ENCODE measurements at places on chromosomes 2 and 18.

DNA sequence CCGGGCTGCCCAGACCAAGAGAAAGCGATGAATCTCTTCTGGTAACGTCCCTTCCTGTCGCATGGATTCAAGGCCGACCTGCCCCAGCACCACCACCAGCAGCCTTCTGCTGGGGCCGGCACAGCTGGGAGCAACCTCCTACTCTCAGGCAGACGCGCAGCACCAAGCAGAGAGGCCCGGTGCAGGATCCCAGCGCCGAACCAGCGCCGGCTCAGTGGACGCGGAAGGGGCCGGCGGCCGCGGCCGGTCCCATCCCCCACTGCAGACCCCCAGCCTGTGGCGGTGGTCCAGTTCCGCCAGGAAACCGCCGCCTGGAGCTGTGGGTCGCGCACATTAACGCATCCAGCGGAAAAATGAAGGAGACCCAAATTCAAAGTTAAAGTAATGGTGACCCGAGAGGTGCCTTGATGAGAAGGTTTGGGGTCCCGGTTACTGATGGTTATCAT lies 525 bp upstream of the MAL start:
- no peak for DNase-seq

- DNase-seq: no peak
Measured at GRCh38 chr2:1742301-1742680, 2.0 kb downstream of the PXDN start.

- DNase-seq: no peak
Measured at GRCh38 chr2:164913640-164914350, 41.5 kb downstream of the SLC38A11 start.

DNA sequence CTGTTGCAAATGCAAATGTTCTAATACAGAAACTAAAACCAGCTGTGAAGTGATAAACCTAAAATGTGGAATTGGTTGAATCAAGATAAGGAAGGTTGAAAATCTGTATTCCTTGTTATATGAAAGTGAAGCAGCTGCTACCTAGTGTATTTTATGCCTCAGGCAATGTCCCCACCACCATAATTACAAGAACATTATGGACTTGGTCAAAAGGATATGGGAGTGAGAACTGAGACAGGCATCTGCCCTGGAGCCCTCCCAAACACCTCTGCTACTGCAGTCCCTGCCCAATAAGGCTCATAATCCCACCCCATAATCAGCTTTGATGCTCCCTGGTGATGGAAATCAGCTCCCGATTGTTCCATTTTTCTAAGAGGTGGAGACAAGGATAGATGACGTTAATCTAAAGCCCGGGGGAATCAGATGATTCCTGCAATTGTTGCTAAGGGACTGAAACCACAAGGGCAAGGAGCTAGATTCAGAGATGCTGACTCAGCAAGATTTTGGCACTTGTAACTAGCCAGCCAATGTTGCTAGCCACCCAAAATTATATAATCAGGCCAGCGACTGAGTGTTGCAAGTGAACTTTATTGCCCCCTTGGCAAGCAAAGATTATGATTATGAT lies 69.5 kb downstream of the EVA1A start:
- no peak for DNase-seq

GRCh38 chr18:59459369-59460071 lies 100.5 kb upstream of the LMAN1 start:
- peak; percentile 15 for DNase-seq

- no peak for DNase-seq
Measured at GRCh38 chr2:200689115-200689514, 103.3 kb downstream of the AOX1 start.

- DNase-seq: no peak
Measured at GRCh38 chr18:9737006-9737405, 28.9 kb downstream of the RAB31 start.

DNA sequence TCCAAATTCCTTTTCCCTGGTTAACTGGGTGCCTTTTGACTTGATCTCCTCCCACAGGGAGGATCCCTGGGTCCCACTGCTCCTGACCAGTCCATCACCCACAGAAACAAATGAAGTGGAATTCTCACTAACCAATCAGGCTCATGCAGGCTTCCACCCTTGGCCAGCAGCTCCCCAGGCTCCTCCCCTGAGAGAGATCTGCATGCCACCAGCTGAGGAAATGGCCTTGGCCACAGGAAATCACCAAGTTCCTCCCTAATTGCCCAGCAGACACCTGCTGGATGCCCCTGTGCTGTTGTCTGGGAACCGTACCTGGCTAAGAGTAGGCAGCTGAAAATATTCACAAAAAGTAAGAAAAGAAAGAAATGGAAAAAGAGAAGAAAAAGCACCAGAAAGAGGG lies 207.4 kb downstream of the NCK2 start:
- DNase-seq: no peak

DNA sequence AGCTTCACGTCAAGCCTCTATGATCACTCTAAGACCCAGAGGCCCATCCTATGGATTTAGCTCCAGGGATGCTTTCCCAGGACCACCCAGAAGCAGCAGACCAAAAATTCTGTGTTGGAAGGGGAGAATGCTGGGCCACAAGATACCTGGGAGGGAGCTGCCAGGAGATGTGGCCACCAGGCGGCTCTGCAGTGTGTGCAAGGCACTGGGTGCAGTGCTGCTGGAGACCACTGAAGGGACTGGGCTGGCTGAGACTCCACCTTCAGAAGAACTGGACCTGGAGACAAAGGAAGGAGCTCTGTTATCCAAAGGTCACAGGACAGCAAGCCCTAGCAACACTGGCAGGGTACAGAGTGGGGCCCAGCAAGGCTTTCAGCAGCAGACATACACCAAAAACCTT lies 34.0 kb downstream of the KANSL3 start:
- DNase-seq: no peak

DNA sequence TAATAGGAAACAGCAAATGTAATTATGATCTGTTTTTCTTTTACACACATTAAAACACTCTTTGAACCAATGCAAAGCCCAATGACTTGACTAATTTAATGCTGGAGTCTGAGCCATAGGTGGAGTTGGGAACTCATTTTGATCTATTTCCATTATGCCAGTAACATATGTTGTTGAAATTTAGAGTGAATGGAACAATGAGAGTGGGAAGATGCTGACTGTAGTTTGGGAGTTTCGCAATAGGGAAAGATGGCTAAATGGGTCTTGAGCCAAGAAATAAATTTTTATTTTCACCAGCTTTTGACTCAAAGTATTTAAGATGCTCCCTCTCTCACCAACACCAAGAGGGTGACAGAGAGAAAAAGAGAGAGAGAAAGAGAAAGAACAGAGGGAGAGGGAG lies 246.7 kb downstream of the DLGAP1 start:
- DNase-seq: peak; percentile 47

DNA sequence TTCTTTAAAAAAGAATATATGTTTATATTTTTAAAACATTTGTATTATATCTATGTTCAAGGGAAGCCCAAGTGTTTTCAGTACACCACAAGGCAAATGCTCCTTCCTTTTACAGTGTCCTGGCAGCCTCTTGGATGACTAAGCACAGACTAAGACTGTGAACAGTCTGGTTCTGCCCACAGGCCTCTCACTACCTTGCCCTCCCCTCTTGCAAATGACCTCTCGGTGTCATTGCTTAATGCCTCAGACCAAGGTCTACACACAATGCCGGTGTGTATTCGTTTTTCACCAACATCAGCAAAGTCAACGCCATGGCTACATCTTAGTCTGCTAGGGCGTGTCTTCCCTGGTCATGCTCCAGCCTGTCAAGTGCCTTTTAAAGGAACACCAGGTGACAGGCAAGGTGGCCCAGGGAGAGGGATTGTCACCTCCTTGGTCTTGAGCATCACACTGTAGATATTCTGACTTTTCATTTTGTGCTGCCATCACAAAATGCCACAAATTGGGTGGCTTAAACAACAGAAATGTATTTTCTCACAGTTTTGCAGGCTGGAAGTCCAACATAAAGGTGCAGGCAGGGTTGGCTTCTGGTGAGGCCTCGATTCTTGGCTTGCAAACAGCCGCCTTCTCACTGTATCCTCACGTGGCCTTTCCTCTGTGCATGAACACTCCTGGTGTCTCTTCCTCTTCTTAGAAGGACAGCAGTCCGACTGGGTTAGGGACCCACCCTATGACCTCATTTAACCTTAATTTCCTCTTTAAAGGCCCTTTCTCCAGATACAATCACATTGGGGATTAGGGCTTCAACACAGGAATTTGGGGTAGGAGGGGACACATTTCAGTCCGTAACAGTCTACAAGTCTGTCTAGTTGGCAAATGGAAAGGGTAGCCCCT lies 266.5 kb downstream of the KLHL29 start:
- DNase-seq: no peak

DNA sequence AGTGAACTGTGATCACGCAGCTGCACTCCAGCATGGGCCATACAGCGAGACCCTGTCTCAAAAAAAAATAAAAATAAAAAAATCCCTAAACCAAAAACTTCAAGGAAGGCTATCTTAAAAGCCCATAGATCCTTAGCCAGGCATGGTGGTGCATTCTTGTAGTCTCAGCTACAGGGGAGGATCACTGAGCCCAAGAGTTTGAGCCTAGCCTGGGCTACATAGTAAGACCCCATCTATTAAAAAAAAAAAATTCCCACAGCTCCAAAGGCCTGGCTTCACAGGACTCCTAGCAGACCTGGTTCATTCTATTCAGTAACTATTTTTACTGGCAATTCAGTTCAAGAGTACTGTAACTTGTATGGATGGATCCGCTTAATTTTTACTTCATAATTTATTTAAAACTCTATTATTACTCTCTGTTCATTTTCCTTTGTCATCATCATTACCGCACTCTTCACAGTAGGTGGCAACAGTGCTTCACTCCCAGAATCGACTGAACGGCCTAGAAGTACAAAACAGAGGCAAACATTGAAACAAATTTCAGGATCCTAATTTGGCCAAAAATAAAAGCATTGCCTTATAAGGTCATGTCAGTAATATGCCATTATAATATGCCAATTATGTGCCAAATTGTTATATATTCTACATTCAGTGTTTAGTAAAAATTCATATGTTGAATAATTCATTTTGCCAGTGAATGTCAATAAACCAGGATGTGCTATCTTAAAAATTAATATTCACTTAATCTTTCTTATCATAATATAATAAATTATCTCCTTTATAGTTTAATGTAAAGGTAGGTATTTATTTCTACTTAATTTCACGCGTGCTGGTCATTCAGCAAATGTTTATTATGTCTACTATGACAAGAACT lies 14.3 kb upstream of the STAM2 start:
- DNase-seq: peak; percentile 62

GRCh38 chr2:65746931-65747675 lies 314.7 kb upstream of the SPRED2 start:
- DNase-seq: no peak

DNA sequence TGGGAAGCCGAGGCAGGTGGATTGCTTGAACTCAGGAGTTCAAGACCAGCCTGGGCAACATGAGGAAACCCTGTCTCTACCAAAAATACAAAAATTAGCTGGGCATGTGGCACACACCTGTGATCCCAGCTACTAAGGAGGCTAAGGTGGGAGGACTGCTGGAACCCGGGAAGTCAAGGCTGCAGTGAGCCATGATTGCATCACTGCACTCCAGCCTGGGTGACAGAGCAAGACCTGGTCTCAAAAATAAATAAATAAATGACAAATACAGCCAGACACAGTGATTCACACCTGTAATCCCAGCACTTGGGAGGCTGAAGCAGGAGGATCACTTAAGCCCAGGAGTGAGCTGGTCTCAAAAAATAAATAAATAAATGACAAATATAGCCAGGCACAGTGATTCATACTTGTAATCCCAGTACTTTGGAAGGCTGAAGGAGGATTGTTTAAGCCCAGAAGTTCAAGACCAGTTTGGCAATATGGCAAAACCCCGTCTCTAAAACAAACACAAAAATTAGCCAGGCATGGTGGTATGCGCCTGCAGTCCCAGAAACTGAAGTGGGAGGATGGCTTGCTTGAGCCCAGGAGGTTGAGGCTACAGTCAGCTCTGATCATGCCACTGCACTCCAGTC lies 6.2 kb downstream of the KANSL3 start:
- no peak for DNase-seq

DNA sequence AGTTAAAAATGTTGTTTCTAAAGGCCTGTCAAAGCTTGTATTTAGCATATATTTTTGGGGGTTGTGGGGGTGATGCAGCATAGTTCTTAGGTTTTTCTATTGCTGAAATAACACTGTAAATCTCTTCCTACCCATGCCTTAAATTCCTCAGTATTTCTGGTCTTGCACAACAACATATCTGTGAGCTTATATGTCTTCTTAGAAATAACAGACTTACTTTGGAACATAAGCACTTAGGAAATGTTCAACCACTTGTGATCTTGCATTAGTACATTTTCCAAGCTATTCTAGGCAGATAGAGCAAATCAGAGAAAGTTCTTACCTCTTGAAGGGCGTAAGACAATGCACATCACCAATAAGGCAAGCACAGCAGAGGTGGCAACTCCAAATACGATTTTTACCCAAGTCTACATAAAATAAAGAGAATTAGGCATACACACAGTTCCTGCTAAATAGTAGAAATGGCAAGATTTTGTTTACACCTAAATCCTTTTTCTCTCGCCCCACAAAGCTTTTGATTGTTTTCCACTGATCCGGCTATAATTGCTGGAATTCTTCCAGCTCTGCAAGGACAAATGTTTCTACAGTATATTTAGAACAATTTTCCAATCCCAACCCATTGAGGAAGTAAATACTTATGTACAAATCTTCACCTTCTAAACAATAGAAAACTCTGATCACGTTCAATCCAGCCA lies 512 bp downstream of the FAP start:
- DNase-seq: peak; percentile 28

- no peak for DNase-seq
Measured at GRCh38 chr2:2639251-2640139, 308.4 kb upstream of the MYT1L start.

DNA sequence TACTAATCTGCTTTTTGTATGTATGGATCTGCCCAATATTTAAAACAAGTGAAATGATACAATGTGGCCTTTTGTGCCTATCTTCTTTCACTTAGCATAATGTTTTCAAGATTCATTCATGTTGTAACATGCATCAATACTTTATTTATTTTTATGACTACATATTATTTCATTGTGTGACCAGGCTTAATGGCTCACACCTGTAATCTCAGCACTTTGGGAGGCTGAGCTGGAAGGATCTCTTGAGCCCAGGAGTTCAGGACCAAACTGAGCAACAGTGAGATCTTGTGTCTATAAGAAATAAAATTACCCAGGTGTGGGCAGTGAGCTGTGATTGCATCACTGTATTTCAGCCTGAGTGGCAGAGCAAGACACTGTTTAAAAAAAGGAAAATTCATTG lies 33.2 kb downstream of the SPOPL start:
- DNase-seq: no peak

DNA sequence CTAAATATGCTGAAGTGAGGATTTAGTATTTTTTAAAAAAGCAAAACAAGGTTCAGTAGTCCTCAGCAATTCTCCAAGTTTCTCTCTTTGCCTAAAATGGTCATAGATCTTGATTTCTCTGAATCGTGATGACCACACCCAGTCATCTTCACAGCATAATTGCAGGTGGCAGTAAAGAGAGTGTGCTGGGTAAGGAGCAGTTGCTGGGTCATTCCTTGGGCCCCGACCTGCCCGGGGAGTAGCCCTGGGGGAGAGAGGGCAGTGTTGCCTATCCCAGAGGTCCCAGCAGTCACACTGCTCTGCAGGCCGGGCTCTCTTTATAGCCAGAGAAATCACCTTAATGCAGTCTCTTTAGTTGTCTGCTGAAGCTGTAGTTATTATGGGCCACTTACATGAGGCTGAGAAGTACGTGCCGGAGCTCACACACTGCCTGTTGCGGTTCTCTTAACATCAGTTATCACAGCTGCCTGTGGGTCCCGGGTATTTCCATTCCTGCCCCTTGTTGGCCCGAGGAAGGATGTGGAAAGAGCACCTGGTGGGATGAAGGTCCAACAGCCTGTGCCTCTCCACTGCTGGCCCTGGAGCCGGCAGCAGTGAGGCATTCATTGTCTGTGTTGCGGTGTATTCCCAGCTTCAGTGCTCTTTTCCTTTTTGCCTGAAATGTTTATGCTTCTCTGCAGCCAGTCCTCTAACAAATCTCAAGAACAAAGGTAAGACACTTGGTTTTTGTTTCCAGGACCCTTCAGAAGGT lies 230.1 kb downstream of the ALPK2 start:
- DNase-seq: no peak
